ENCODE measurements at places on chromosomes 3 and 15.
A peak's percentile ranks its signal among the peaks of the same experiment; 100 is the strongest.

- no peak for DNase-seq
Measured at GRCh38 chr3:43330981-43331380, 44.6 kb downstream of the SNRK start.

GRCh38 chr15:26504009-26504408, 268.9 kb downstream of the GABRB3 start:
- no peak for DNase-seq

DNA sequence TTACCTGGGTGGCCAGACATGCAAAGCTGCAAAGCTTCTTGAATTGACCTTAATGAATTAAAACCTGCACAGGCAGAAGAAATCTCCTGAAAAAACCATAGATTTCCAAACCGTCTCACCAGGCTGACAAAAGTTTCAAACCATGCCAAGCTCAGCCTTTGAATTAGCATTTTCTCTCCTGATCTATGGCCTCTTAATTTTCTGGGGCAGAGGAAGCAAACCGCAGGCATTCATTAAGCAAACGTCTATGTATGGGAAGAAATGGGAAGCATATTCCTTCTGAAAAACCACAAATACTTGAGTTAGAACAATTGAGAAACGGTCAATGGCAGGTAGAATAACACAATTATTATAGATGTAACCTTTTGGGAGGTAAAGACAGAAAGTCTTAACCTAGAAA, 500.2 kb upstream of the NR2F2 start:
- DNase-seq, result no peak

- peak; percentile 18 for DNase-seq
Measured at GRCh38 chr3:44476181-44476611, 1.3 kb downstream of the ZNF445 start.

DNA sequence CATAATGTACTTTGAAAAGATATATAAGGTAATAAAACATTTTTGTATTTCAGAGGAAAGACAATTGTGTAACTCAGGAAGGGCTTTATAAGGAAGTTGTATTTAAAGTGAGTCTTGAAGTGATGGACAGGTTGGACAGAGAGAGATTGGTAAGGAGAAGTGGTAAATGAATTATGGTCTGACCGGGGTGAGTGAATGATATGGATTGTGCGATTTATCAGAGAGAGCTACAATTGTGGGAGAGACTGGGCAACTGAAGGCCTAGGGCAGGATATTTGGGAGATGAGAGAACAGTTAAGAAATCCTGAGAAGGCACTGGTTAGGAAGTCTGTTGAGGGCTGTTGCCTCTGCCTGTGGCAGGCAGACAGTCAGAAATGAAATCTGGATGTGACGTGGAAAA, 14.8 kb downstream of the IL1RAP start:
- no peak for DNase-seq

- DNase-seq, result no peak
Measured at GRCh38 chr3:154926721-154927120, 153.4 kb upstream of the MME start.

DNA sequence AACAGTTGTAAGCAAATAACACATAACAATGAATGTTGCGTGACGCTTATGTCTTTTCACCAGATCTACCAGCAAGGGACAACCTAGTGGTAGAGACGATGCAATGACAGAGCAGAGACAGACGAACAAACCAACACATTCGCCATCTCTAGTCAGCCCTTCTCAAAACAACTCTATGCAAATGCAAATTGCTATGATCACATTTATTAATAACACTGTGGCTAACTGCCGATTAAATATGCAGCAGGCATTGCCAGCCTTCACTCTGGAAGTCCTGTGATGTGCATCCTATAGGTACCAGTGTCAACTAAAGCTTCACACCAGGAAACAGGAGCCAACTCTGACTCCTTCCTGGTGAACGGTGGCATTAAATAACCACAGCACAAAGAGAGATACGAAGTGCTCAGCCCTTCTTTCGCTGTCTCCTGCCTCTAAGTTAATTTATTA, 94.2 kb downstream of the FOXP1 start:
- peak; percentile 43 for DNase-seq

DNA sequence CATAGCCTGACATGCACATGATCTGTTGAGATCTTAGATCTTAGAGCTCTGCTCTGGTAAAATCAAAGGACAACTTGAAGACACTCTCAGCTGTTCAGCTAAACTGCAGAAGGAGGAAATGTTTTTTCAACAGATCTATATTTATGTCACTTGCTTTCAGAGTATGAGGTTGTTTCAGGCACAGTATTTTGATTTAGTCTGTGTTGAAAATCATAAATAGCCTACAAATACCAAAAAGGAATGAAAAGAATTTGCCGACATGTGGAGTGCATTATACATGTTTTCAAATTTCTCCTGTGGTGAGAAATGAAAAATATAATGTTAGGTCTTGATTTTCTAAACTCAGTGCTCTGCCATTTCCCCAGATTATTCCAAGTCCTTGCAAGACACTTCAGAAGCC, 1118.4 kb downstream of the TBL1XR1 start:
- DNase-seq, result no peak

DNA sequence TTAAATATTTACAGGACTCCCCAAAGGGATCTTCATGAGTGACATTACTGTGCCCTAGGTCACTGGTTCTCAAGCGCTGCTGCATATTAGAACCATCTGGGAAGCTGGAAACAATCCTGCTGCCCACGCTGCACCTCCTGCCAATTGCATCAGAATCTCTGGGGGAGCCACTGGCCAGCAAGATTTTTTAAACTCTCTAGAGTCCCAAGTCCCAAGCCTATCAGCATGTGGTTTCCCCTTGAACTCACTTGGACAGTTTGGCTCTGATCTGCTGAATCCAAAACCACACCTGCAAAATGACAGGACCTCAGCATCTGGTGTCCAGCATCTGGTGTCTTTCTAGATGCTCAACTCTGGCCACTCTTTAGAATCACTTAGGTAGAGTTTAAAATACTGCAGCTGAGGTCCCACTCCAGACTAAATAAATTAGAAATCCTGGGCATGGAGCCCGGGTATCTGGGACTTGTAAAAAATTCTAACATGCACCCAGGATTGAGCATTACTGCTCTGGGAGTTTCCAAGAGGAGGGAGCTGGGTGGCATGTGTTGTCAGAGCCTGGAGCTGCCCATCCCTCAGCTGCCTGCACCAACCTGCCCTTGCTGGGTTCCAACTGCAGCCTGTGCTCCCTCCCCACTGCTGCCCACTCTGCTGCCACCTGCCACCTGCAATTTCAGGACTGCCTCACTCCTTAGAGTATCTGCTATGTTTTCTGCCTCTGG, 311.3 kb downstream of the SLC9A9 start:
- no peak for DNase-seq

GRCh38 chr15:58520464-58520863, 88.7 kb downstream of the LIPC start:
- DNase-seq, result no peak

DNA sequence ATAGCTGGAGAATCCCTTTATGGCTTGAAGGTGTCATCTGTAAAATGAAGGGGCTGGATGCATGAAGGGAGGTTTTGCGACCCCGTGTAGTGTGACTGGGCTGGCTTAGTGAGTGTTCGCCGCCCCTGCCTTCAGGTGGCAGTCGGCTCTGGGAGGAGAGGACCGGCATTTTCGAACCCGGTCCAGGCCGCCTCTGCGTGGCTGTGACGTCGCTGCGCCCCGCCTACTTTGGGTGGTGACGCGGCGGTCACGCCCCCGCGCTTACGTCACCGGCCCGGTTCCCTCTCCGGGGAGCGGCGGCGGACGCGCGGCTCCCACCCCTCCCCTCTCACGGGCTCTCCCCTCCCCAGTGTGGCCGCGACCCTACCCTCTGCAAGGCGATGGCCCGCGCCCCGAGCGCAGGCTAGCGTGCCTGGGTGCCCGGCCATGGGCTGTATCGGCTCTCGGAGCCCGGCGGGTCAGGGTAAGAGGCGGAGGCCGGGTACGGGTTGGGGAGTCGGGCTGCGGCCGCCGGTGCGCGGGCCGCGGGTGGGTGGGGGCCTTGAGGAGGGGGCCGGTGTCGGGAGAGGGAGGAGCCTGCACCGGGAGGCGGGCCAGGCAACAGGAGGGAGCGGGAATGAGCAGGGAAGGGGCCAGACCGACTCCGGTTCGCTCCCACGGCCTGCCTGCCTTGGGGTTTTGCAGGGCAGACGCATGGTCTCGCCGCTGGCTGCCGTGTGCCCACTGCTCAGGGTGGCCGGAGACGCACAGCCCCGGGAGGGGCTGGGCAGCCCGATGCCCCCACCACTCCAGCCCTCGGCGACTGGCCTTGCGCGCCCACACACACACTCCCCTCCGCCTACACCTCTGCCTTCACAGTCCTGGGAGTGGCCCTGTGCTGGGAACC, 1.5 kb upstream of the FAM131A start:
- DNase-seq, result peak; percentile 91

- DNase-seq, result no peak
Measured at GRCh38 chr3:76900596-76900995, 139.3 kb upstream of the ROBO2 start.

DNA sequence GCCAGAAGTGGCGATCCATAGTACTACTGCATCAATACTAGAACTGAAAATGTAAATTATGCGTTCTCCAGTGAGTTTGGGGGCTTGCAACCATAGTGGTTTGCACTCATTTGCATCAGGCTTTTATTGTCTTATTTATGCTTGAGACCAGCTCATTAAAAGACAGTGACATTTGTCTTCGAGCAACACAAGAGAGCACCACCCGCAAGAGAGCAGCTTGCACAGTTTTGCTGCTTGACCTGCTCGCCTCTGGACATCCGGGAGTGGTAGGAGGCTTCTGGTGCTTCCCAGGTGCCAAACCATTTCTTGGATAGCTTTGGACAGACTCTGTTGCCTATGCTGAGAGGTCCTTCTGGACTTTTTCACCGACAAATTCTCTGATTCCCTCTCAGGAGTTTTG, 294.6 kb downstream of the MEX3B start:
- no peak for DNase-seq

DNA sequence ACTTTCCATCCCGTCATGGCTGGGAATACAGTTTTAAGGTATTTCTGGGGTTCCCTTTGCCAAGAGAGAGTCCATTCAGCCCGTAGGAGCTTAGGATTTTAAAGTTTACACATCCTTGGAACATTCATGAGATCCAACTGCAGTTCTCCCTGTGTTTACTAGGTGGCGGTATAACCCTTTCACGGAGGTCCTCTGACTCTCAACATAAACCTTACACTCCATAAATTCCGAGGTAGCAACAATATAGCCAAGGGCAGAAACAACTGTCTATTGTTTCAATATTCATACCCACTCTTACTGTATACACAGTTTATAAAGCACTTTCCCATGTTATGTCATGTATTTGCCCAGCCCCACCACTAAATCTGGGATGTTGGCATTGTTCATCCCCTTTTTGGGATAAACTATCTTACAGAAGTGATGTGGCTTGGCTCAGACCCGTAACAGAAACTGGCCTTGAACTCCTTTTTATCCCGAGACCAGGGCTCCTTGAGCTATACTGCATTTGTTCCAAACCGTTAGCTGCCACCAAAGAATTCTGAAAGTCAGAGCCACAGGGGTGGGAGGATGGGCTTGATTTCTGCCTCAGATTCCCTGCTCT, 69.2 kb upstream of the COL6A5 start:
- DNase-seq, result no peak

- DNase-seq, result no peak
Measured at GRCh38 chr3:45003859-45004258, 22.2 kb upstream of the CLEC3B start.

GRCh38 chr15:32908135-32908801, 190.5 kb downstream of the GREM1 start:
- no peak for DNase-seq

GRCh38 chr3:119420196-119420595, 43.2 kb downstream of the TMEM39A start:
- DNase-seq, result no peak

GRCh38 chr15:58856086-58856485, 77.4 kb downstream of the SLTM start:
- DNase-seq, result no peak

DNA sequence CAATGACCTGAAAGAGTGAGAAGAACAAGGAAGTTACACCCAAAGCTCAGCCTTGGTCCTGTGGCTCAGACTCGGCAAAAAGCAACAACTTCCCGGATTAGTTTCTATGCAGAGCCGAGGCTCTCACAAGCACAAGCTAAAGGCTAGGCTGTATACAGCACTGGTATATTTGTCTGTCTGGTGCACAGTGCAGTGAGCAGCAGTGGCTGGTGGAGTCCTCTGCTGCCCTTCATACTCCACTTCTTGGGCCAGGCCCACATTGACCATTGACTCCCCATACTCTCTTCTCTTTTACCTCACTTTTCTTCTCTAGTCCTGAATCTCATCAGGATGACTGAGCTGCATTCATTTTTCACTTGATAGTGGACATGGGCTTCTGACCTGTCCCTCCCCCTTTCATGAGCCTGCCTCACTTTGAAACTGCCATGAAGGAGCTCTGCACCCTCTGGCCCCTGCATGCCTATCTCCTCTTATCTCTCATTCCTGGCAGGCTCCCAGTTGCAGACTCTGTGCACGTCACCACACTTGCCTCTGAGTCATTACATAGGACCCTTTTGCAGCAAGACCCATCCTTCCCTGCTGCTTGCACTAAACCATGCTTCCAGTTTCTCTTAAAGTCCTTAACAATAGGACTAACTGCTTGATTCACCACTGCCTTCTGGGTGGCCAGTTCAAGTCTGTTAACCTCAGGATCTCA, 379.3 kb downstream of the NTRK3 start:
- no peak for DNase-seq

DNA sequence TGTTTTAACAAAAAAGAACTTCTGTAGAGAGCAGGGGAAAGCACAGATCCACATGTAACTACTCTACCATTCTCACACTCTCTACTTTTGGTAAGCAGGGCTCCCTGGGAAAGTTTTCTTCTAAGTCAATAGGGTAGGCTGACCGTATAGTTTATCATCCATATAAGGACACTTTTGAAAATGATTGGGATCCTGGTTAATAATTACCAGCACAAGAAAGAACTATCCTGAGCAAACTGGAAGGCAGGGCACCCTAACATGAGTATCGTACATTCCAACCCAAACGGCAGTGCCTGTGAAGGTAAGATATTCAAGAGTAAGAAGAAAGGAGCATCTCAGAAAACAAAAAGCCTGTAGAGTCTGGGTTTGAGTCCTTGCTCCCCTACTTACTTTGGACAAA, 22.1 kb downstream of the SUSD5 start:
- DNase-seq, result no peak

DNA sequence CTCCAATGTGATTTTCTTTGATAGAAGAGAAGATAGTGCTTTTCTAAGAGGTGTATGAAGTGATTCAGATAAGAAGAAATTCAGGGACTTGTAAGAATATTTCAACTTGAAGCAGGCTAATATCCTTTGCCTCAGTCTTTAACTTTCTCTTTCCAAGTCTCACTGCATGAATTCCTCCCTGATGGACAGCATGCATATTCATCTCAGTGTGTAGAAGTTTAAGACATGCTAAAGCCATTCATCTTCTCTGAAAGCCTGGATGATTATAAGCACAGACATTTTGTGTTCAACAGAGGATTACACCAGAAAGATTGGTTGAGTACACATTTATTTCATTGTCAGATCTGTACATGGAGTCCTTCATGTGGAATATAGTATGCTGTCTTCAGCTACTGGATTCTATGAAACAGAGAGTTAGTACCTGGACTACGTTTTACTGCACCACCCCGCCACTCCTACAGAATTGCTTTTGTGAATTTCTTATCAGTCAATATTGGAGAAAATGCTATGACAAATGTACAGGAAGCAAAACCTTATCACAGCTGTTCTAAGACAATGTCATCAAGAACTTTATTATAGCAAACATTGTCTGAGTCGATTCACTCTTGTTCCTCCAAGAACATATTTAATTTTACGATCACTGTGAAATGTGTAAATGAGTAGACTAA, 1346.1 kb downstream of the OTOL1 start:
- DNase-seq, result no peak

All from CD4-positive, alpha-beta T cell treated with Interleukin-17A for 4 hours (primary cell).